ENCODE measurements at places on chromosomes 7 and 10.

GRCh38 chr10:31102421-31102820 is 70.8 kb upstream of the ZNF438 start:
- DNase-seq, result no peak

DNA sequence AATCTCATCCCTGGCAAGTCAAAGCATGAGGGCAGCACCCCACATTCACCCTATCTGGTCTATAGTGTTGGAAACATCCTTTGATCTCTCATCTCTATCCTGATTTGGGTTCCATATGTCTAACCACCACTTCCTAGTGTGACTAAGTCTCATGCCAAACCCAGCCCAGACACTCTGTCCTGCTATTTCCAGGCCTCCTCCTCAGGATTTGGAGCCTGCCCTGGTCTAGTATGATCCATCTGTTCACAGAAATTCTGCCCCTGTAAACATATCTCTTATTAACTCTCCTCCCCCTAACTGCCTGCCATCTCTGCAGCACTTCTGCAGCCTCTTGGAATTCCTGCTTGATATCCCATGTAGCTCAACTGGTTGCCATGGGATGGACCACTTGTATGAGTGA is 320.9 kb upstream of the IMMP2L start:
- no peak for DNase-seq

DNA sequence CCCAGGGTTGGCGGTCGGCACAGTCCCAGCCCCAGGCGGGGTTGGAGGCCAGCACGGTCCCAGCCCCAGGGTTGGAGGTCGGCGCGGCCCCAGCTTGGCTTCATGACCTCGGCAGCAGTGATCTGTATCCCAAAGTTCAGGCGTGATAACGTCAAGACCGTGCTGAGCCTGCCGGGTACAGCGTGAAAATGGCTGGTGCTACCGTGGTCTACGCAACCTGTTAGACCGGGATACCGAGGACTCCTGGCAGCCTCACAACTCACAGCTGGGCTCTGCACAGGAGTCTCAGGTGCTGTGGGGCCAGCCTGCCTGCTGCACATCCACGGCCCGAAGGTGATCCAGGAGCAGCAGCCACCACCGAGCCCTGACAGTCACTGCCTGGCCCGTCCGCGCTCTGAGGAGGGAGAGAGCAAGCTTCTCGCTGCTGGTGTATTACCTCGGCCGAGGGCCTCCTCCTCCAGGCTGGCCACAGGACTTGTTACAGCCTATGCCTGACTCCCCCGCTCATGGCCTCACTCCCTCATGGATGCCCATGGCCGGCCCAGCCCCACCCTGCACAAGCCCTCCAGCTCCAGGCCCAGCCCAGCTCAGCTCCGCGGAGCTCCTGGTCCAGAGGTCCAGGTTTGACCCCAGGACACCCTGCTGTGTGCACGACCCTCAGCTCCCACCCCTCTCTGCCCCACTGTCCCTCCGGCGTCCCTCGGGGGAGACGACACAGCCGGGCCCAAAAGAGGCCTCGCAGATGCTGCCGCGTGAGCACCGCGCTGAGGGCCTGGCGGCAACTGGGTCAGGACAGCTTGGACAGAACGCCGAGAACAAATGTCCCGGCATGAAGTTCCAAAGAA is 156.0 kb downstream of the ELFN1 start:
- no peak for DNase-seq

DNA sequence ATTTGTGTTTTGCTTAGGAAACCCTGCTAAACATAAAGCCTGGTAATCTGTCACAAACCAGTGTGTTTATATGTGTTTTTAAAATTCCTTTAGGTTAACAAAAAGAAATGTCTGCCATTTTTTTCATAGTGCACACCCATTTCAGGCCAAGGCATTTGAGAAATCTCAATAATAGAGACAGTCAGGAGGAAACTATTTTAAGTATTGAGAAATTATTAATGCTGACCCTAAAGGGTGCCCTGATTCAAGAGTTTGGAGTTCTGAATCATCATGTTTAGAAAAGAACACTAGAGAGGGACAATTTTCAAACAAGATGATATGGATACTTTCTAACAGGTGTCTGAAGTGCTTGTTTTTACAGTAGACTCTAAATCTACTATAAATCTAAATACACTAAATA is 28.7 kb downstream of the MALRD1 start:
- no peak for DNase-seq

DNA sequence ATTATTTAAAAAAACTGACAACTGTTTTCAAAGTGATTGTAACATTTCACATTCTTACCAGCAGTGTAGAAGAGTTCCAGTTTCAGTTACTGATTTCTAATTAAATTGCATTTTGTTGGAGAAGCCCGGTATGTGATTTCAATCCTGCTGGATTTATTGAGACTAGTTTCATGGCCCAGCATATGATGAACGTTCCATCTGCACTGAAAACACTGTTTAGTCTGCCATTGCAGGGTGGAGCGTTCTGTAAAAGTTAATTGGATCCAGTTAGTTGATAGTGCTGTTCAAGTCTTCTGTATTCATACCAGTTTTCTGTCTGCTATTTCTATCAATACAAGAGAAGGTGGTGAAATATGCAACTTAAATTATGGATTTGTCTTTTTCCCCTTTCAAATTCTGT is 37.3 kb upstream of the CCNY start:
- DNase-seq, result no peak

GRCh38 chr7:127979728-127980126 is 51.5 kb downstream of the LRRC4 start:
- no peak for DNase-seq

DNA sequence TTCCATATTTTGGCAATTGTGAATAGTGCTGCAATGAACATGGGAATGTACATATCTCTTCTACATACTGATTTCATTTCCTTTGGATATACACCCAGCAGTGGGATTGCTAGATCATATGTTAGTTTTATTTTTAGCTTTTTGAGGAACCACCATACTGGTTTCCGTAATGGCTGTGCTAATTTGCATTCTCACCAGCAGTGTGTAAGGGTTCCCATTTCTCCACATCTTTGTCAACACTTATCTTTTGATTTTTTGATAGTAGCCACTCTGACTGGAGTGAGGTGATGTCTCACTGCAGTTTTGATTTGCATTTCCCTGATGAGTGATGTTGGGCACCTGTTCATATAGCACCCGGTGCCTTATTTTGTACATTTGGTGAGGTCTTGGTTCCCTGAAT is 519.6 kb downstream of the REEP3 start:
- DNase-seq, result no peak

DNA sequence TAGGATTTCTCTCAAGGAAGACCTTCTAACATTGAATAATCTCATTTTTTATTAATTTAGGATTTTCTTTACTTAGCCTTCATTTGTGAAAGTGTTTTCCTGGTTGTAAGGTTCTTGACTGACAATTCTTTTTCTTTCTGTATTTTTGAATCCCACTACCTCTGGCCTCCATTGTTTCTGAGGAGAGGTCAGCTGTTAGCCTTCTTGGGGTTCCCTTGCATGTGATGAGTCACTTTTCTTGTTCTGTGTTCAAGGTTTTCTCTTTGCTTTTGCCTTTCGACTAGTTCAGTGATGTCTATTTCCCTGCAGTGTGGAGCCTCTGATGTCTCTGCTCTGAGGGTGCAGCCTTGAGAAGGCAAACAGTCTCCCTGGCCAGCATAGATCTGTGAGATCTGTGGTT is 304.1 kb upstream of the ZNF32 start:
- DNase-seq, result no peak

DNA sequence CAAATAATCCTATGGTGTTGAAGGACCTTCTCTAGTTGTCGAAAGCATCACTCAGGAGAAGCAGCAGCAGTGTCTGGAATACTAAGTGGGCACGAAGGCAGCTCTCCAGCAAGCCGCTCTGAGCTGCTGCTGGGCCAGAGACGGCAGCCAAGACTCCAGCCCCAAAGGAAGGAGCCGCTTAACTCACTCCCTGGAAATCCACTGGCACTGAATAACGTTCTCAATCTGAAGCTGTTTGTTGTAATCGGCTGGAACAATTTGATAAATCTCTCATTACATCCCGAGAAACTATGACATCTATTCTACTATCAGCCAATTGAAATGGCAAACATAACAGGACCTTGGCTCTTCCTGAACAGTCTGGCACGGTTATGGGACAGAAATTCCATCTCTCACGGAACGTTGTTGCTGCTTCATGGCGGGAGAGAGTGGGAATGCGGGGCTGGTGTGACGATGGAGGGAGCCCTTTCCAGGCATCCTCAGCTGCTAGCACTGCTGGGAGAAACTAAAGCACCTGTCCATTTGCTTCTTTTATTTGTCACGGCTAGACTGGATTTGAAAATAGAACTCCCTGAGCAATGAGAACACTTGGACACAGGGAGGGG is 331.5 kb upstream of the RNF32 start:
- no peak for DNase-seq

- peak; percentile 58 for DNase-seq
These were observed 562 bp downstream of the TMEM243 start for GRCh38 chr7:87218796-87219544.

GRCh38 chr10:1643161-1643907 is 94.0 kb downstream of the ADARB2 start:
- DNase-seq, result no peak

DNA sequence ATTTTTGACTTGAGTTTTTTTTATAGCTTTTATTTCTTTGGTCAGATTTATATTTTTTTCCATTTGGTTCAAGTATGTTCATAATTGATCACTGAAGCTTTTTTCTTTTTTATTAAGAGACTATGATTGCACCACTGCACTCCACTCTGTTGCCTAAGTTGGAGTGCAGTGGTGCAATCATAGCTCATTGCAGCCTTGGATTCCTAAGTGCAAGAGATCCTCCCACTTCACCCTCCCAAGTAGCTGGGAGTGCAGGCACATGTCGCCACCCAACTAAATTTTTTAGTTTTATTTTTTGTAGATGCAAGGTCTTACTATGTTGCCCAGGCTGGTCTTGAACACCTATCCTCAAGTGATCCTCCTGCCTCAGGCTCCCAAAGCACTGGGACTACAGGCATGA is 97.7 kb upstream of the KIF5B start:
- DNase-seq, result no peak

DNA sequence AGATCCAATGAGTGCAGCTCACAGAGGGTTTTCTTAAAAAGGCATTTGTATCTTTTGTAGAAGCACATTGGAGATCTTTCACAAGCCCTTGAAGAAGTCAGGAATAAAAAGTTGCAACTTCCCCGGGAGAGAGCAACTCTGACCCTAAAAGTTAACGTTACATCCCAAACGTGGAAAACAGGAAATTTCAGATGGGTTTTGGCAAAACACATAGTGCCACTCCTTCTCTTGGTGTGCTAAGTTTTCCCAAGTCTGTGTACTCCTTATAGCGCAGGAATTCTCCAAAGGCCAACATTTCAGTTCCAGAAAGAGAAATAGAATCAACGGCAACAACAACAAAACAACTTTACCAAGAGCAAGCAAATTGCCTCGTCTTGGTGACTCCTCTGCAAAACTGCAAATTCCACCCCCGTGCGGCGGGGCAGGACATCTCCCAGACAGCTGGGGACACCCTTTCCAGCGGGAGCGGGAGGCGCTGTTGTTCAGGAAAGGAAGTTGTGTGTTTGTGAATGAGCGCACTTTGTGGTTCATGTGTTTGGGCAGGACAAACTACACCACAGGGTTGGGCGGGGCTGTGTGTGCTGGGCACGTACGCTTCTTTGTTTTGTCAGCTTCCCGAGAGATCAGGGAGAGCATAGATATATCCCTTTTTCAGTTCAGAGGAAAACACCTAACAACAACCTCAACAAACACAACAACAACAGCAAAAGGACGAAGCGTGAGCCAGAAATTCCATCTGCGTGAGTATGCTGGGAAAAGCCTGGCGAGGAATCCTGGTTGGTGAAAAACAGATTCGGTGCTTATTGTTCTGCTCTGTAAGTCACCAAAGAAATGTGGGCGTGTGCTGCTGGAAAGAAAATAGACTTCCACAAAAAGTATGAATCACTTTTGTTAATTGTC is 294.7 kb upstream of the PITRM1 start:
- peak; percentile 26 for DNase-seq

- DNase-seq, result no peak
These were observed 110.6 kb downstream of the RNLS start for GRCh38 chr10:88472540-88472939.

- DNase-seq, result peak; percentile 34
These were observed 3.3 kb downstream of the LFNG start for GRCh38 chr7:2522780-2523433.

DNA sequence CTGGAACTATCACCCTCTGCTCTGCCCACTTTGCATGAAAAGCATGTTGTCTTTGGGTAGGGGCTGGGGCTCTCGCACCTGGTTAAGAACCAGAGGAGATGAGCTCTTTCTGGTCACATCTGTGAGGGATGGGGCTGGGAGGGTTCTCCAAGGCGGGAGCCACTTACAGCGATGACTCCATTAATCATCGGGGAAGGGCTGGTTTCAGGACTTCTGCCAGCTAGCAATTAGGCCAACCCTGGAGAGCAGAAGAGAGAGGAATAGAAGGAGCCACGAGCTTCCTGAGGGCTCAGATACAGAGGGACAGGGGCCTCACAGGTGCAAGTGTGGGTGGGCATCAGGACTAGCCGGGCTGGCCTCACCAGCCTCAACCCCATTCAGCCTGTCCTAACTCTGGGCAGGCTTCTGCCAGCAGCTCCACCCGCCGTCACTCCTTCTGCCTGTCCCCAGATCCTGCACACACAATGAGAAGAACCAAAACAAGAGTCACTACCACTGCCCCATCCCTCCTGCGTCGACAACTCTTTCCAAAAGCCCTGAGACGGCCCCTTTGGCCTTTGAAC is 8.4 kb downstream of the AQP1 start:
- no peak for DNase-seq

GRCh38 chr7:134991469-134992339 is 5.4 kb downstream of the AGBL3 start:
- DNase-seq, result no peak

- peak; percentile 62 for DNase-seq
These were observed 170.8 kb upstream of the HABP2 start for GRCh38 chr10:113381981-113382509.

- no peak for DNase-seq
These were observed 925.5 kb downstream of the GATA3 start for GRCh38 chr10:8979976-8980375.

DNA sequence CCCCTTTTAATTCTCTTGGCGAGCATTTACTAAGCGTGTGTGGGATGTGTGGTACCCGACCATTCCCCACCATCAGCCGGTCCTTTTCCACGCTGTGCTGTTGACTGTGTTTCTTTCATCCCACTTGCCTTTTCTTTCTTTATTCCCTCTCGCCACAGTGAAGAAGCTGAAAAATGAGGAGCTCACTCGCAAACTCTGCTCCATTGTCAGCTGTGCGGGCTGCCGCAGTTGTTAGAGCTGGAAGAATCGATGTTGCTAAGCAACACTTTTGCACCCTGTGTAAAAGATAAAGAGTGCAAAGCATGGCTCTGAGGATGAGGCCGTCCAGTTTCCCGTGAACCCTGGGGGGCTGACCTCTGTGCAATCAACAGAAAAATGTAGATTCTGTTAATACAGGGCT is 203.1 kb upstream of the NEBL start:
- DNase-seq, result no peak

DNA sequence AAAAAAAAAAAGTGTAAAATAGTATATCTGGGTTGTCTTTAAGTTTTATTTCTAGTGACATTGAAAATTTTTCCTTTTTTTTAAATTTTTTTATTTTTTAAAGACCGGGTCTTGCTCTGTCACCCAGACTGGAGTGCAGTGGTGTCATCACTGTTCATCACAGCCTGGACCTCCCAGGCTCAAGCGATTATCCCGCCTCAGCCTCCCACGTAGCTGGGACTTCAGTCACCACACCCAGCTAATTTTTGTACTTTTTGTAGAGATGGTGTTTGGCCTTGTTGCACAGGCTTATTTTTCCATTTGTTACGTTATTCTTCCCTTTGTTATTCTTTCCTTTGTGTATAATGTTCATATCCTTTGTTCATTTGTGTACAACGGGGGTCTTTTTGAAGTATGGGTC is 30.1 kb downstream of the TSPAN14 start:
- no peak for DNase-seq
